ENCODE measurements at places on chromosomes 6 and 20.

DNA sequence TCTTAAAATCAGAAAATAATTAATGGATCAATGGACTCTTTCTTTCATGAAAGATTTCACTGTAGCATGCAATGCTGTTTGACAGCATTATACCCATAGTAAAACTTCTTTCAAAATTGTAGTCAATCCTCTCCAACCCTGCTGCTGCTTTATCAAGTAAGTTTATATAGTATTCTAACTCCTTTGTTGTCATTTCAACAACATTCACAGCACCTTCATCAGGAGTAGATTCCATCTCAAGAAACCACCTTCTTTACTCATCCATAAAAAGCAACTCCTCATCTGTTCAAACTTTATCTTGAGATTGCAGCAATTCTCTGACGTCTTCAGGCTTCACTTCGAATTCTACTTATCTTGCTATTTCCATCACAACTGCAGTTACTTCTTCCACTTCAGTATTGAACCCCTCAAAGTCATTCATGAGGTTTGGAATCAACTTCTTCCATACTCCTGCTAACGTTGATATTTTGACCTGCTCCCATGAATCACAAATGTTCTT, 26.4 kb upstream of the BACH2 start:
- DNase-seq = no peak

DNA sequence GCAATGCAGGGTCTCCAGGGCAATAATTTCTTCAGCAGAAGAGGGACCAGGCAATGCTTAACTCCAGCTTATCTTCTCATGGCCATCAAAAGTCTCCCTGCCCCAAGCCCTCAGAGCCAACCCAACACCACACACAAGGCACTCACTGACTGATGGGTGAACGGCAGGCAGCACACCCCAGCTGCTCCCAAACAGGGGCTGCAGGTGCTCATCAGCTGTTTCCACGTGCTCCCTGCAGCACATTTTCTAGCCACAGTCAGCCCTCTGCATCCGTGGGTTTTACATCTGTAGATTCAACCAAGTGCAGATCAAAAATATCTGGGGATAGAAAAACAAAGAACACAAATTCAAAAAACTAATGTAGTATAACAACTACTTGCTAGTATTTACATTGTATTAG, 4.0 kb upstream of the GABRR1 start:
- no peak for DNase-seq

DNA sequence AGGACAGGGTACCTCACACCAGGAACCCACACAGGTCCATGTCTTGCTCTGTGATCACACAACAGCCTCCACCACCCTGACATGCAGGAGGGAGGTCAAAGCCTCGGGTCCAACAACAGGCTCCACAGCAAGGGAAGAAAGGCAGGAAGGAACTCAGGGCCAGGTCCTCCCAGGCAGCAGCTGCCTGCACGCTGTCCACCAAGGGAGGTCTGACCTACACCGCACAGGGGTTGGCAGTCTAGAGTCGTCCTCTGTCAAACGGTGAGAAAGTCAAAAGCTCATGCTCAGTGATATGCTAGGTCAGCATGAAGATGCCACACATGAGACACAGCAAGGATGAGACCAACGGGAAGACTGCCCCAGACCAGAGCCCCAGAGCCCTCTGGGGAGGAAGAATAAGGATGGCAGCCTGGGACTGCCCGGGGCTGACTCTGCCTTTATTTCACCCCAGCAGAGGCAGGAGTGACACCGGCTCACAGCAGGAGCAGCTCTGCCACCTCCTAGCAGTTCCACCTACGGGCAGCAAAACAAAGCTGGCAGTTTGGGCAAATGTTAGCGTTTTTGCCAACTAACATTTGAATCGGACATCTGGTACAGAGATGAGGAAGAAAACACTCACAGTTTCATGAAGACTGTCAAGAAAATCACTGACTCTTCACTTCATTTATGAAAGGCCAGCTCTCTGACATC, 8.5 kb downstream of the GMEB2 start:
- DNase-seq = no peak

- DNase-seq = no peak
Observed at GRCh38 chr6:6811128-6812009, 222.8 kb downstream of the LY86 start.

DNA sequence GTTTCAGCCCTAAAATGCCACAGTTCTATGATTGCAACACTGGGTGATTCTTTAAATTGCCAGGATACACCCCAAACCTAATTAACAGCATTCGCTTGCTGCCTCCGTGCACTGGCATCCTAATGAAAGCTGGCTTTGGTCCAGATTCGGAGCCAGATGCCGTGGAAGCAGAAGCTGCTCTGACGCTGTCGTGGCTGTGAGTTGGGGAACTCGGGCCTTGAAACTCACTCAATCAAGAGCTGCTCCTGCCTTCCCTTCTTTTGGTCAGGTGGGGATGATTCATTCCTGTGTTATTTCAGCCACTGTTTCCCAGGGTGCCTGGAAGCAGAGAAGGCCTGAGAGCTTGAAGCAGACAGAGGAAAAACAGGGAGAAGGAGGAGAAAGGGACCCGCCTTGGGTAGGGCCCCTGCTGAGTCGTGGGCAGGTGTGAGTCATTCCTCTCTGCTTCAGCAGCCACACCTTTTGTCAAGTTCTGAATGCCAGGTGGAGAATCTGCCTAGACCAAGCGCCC, 36.2 kb upstream of the DSP start:
- peak; percentile 58 for DNase-seq

DNA sequence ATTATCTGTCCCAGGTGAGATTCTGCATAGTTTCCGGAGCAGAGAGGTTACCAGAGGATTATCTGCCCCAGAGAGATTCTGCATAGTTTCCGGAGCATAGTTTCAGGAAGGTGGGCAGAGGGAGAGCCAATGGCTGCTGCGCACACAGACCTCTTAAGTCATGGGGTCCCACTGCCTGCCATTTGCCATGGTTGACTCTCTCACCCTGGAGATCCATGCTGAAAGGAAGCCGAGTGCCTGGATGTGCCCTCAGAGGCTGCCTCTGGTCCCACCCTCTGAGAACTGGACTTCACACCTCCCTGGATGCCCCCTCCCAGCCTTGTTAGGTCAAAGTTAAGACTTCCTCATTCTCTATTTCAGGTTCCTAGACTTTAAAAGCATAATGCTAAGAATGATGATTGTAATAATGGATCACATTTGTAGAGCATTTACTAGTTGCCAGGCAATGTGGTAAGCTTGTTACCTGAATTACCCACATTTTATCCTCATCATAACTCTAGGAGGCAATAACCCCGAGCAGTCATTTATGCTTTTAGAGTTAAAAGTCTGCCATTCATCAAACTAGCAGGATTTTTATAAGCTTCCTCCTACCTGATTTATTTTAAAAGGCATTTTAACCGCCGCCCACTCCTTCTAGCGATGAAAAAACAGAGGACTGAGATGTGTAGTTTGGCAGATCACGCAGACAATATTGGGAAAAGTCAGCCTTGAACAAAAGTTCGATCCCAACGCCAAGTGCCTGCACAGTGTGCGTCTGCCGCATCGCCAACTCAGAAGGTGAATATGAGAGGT, 11.9 kb downstream of the SERPINB9 start:
- no peak for DNase-seq

GRCh38 chr20:8216375-8217200, 84.5 kb downstream of the PLCB1 start:
- DNase-seq = no peak

DNA sequence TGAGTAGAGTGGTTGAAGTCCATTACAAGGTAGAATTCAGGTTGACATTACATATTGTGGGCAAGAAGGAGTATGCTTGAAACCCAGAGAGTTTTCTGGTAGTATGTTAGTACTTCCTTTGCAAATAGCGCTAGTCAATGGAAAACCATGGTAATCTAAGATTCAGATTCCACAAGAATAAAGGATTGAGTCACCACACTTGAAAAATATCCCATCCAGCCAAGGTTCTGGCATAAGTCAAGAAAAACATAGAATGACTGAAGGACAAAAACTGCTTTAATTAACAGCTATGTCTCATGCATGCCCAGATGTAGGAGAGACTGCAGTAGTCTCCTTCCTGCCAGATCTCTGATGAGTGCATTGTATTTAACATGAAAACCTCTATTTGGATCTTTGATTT, 469.8 kb downstream of the BMP2 start:
- no peak for DNase-seq

DNA sequence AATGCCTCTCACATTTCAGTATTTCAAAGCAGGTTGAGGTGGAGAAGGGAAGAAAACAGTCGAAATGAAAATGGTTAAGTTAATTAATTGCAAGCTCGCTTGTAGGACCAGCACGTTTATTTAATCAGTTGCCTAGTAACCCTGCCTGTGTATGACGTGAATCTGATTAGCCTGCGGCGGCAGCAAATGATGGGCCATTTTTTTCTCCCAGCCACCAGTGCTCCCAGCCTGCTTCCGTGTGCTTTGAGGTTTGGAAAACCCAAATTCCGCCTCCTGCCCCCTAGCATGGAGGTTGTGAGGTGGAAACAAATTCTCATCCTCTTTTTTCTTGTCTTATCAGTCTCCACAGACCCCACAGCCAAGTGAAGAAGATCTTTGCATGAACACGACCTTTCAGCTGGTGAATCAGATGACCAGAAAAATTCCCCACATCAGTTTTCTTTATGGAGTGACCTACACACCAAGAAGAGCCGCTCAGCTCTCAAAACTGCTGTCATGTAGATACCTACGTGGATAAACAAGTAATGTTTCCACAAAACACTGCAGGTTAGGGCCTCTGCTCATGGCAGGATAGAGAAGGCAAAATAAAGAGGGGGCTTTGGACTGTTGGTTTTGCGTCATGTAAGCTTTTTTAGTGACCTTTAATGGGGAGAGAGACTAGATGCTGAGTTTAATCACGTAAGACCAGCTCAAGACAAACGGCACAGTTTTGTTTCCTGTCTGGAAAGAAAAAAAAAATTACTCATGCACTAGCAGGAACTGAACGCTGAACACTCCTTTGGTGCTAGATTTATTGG, 572.9 kb upstream of the NOX3 start:
- DNase-seq = no peak

- DNase-seq = no peak
Observed at GRCh38 chr20:47578543-47578942, 76.9 kb downstream of the NCOA3 start.

GRCh38 chr6:54920628-54921027, 74.1 kb downstream of the FAM83B start:
- no peak for DNase-seq

DNA sequence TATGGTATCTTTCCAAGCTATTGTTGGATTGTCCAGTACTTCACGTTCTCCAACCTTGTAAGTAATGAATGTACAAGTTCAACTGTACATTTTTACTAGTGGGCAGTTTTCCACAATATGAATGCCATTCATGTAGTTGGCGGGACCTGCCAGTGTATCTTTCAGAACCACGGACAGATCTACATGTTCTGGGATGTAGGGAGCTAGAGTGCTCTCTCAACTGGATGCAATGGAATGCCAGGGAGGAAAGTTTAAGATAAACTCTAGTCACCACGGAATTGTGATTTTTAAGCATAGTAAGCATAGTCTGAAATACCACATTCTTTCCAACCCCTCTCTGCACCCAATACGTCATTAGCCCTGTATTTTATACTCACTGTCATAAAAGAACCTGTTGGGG, 21.5 kb upstream of the HLA-C start:
- no peak for DNase-seq

DNA sequence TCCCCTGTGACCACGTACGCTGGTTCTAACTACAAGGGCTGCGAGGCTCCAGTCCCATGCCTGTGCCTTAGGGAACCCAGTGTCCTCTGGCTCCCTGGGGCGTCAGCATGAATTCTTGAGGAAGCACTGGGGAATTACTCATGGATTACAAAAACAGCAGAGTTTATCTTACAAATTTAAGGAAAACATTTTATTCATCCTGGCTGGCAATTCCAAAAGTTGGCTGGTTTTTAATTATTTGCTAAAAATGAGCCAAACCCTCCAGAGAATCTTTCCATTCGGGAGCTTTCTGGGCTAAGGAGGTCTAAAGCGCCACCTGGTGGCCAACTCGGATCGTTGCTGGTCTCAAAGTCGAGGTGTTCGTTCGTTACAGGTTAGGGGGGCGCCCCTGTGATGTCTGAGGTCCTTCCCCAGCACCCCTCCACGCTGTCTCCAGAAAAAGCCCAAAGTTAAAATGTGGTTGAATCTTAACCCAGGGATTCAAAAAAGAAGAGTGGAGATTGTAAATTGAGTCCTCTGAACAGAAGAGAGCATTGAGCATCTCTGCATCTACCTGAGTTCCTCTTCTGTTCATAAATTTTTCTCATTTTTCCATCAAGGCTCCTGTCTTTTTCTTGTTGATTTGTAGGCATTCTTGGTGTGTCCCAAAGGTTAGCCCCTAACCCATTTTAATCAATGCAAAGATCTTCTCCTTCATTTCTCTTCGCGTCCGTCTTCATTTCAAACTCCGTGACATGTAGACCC, 99.4 kb downstream of the BFSP1 start:
- DNase-seq = peak; percentile 33

- DNase-seq = no peak
Observed at GRCh38 chr20:51811042-51811355, 8.7 kb upstream of the SALL4 start.

GRCh38 chr6:33838983-33839382, 35.2 kb upstream of the MLN start:
- DNase-seq = no peak

- DNase-seq = no peak
Observed at GRCh38 chr6:157219201-157220200, 103.8 kb downstream of the TMEM242 start.

DNA sequence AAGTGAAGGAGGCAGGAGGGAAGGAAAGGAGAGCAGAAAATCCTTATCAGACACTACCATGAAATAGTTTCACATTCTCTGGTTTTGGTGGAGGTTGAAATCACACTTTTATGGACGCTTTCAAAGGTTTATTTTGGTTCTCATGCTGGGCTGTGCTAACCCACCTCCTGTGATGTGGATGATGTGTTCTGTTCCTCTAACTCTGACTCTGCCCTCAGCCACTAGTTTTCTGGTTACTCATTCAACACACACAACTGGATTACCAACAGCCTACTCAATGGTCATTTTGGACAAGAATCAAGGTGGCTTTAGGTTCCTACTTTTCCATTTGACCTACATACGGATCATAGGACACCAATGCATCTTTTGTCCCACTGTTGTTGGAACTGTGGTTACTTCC, 522.1 kb upstream of the BTBD3 start:
- DNase-seq = no peak

- DNase-seq = no peak
Observed at GRCh38 chr20:39638731-39639130, 676.6 kb downstream of the DHX35 start.

DNA sequence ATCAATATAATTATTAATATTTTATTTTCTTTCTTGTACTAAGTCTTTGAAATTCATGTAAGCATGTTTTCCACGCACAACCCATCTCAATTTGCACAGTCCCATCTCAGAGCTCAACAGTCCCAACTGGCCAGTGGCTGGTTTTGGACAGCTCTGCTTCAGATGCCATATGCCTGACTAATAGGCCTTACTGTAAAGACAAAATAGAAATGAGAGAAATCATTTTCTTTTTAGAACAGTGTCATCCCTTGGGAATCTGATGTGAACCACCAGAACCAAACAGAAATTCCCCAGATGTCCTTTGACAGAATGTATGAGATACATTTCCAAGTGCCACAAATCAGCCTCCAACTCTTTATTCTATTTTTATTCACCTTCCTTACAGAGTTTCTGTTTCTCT, 338.9 kb downstream of the ESR1 start:
- DNase-seq = no peak

Measured in prostate gland (tissue), 2 donors.